ENCODE measurements at places on chromosomes 11 and 22. TPM values are rescaled to one million over a fixed set of nuclear protein-coding genes. Genes with fewer than 3 reads are reported as not detected.

KRTAP5-11 gene
- total RNA-seq: not detected

- DNase-seq: no peak
Measured at GRCh38 chr22:47727641-47728040, 965.2 kb downstream of the TBC1D22A start.

- no peak for DNase-seq
Measured at GRCh38 chr11:69209421-69210309, 53.9 kb downstream of the SMIM38 start.

DNA sequence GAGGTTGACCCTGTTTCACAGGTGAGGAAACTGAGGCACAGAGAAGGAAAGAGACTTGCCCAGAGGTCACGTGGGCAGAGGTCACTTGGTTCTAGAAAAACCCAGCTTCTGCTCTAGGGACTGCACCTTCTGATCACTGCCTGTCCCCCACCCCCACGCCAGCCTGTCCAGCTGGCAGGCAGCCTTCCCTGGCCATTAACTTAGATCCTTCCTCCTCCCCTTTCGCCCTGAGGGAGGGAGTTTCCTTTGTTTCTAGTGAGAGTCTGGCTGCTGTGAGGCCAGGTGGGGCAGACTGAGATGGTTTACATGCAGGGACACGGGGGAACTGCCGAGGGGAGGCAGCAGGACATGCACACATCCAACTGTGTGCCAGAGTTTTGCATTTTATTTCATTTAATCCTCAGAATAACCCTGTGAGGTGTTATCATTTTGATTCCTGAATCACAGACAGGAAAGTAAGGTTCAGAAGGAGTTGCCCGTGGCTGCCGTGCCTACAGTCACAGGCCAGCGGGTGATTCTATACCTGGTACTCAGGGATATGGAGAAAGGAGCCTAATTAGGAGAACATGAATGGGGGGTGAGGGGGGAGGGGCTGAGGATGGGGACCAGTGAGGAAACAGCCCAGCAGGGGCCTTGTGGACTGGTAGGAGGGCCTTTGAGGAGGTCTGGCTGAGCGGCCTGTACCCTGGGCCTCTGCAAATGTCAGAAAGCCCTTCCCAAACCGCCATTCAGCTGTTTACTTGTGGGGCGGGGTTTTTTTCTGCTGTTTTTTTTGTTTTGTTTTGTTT lies 3.4 kb downstream of the FAM83F start:
- DNase-seq: peak; percentile 34

FDX1 gene
- 11.1 TPM for total RNA-seq

DNA sequence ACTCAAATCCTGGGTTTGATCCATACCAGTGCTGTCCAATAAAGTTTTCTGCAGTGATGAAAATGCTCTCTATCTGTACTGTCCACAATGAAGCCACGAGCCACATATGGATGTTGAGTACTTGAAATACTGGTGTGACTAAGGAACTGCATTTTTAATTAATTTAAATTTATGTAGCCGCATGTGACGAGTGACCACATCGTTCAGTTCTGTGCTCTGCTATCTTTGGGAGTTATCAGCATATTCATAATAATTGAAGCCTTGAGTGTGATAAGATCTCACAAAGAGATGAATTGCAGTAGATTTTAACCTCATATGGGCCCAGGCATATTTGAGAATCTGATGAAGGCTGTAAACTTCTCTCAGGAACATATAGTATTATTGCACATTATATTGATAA lies 40.8 kb downstream of the GRAMD1B start:
- DNase-seq: no peak

RAB36 gene
- total RNA-seq: 0.29 TPM
